ENCODE measurements at places on chromosomes 5 and 9. TPM values are rescaled to one million over a fixed set of nuclear protein-coding genes. Genes with fewer than 3 reads are reported as not detected.

GRCh38 chr5:42807722-42808447, 3.8 kb downstream of the SELENOP start:
- H3K4me1 ChIP-seq, result peaks cover 19% of the 10 kb centered on the region
- H3K27me3 ChIP-seq, result no peaks in the 10 kb centered on the region
- DNase-seq, result peak; percentile 15
- no peak overlapping the region for H3K27ac ChIP-seq

DNA sequence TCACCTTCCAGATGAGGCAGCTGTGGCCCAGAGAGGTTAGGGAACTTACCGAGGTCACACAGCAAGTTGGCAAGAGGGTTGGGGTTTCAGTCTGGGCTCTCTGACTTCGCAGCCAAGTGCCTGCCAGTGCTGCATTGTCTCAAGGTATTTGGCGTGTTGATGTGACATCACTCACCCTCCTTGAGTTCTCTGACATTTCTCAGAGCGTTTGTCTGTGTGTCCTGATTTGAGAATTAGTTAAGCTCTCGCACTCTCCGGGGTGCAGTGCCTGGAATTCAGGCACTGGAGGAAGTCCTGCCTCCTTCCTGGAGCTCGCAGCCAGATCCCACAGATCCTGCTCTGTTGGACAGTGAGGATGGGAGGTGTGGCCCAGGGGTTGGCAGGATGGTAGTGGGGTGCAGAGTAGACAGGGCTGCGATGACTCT, 25.7 kb downstream of the WWC1 start:
- no peak for DNase-seq
- H3K36me3 ChIP-seq, result no peaks in the 10 kb centered on the region
- H3K27me3 ChIP-seq, result no peaks in the 10 kb centered on the region
- H3K27ac ChIP-seq, result peak overlapping the region; percentile 69
- no peak overlapping the region for H3K4me3 ChIP-seq

GRCh38 chr5:132474881-132475496, 15.6 kb downstream of the IRF1 start:
- H3K27me3 ChIP-seq, result no peaks in the 10 kb centered on the region
- H3K4me1 ChIP-seq, result peaks cover 7% of the 10 kb centered on the region
- no peak overlapping the region for H3K4me3 ChIP-seq
- H3K36me3 ChIP-seq, result no peaks in the 10 kb centered on the region

Gene SMIM3
- total RNA-seq, result 7.6 TPM

Gene PCDHGA11
- 10.7 TPM for total RNA-seq

Gene SARDH
- 10.4 TPM for total RNA-seq

Gene TPRN
- 29.3 TPM for total RNA-seq

Gene INSYN2B
- 4.4 TPM for total RNA-seq

Gene RAB3C
- total RNA-seq, result 11.7 TPM
